ENCODE measurements at places on chromosomes 12 and 14.

DNA sequence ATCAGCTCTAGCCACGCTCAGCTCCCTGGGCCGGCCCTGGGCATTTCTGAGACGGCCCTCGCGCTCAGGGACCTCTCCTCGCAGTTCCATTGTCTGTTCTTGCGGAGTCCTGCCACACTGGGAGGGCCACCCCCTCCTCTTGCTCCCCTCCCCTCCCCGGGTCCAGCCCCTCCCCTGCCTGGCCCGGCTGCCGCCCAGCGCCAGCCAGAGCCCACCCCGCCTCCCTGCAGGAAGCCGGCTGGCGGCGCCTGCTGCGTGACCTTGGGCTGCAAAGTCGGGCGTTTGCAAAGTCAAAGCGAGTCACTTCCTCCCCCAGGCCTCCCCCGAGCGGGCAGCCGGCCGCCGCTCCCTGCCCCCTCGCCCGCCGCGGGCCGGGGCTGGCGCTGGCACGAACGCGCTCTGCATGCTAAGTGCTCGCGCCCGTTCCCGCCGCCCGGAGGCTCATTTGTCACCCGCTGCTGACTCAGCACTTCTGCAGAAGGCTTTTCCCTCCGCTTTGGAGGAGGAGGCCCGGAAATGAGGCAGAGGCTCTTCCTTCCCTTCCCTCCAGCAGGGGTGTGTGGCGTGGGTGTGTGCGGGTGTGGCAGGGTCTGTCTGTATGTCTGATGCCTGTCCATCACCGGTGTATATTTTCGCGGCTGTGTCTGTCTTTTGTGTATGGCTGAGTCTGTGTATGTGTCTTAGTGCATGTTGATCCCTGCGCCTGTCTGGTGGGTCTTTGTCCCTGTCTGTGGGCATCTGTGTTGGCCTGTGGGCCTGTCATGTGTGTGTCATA lies 72.0 kb downstream of the IRF2BPL start:
- peak; percentile 97 for DNase-seq

GRCh38 chr14:99195602-99196309 lies 76.2 kb downstream of the BCL11B start:
- DNase-seq: no peak

GRCh38 chr14:96739200-96739910 lies 57.8 kb upstream of the VRK1 start:
- no peak for DNase-seq

- DNase-seq: no peak
Measured at GRCh38 chr12:89299931-89300330, 52.4 kb downstream of the DUSP6 start.

DNA sequence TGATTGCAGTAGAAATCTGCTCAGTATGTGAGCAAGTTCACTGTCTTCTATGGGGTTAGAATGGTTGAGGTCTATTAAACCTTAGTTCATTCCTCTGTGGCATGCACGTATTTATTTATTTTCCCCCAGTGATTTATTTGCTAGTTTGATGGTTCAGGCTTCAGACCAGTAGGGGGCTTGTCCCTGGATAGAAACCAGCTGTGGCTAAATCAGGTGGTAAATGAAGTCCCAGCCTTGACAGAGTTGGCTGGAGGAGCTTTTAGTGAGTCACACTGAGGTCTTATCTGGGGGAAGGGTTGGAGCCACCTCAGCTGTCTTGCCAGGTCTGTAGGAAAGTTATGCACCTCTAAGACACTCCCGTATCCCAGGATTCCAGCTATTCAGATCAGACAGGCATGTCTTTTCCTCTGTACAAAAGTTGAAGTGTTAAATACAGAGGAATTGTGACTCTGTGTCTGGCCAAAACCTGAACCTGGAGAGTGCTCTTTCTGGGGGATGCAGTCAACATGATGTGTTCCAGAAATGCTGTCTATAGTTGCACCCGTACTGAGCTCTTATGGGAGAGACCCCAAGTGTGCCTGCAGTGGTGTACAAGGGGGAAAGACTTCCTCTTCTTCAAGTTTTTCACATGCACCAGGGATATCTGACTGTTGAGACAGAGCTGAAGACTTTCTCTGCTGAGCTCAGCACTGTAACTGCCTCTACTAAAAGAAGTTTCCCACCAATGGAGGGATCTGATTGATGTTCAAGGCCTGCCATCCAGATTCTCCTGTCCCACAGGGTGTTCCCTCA lies 1322.1 kb downstream of the TMEM121 start:
- DNase-seq: no peak

DNA sequence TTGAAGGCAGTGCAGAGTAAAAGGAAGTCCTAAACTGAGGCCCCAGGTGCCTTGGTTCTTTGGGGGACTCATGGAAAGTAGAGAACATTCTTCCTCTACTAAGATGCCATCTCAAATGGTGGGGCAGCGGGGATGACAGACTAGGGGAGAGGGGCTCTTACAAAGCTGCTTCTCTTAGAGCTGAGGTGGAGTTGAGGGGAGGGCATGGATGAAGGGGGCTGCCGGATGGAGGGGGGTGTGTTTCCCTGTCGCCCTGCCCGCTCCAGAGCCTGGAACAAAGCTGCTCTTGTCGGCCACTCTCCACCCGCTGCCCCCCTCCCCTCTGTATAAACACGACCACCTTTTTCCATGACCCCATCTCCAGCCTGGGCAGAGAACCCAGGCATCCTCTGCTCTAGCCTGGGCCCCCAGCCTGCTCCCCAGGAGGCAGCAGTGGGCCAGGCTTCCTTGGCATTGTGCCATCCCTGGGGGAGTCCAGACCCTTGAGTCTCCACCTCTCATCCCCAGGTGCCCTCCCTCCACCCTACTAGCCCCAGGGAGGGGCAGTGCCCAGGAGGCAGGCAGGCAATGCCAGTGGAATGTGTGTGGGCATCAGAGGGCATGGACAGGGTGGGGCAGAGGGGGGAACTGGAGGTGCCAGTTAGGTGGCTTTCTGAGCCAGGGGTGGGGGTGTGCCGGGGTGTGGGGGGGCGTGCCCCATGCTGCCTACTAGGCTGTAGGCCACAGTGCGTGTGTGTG lies 1.7 kb downstream of the RARG start:
- DNase-seq: no peak

DNA sequence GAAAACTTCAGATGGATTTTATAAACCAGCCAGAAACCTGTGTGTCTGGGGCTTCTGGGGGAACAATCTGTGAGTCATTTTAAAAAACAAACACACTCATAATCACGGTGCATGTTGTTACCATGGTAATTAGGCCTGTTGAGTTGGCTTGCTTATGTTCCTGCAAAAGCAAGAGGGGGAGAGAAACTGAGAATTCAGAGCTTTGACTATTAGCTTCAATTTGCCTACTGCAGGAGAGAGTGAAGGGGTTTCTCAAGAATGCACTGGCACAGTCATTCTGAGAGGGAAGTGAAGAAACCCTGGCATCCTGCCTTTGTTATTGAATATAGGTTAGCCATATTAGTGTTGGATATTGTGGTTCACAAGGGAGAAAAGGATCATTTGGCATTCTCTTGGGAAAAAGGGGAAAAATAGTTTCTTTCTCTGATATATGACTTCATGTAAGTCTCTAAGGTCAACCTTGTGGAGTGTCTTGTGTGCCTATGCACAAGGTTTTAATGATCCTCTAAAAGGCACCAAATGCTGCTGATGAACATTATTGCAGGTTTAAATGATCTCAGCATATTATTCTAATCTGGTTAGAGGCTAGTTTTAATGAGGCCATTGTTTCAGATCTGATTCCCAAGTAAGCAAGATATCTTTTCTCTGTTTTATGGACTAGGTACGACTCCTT lies 12.9 kb downstream of the GNG2 start:
- no peak for DNase-seq

DNA sequence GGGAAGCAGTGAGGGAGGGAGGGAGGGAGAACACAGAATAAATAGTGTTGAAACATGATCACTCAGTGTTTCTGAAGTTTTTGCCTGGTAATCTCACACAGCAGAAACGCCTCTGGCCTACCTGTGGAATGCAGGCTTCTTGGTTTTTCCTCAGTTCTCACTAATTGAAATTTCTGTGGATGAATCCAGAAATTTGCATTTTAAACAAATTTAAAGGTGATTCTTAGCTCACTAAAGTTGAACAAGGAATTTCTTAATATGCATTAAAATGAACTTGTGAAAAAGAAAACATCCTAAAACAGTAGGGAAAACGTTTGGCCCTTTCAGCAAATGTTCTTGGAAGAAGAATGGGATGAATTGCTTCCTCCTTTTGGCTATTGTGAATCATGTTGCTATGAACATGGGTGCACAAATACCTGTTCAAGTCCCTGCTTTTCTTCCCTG lies 1.4 kb downstream of the RNASE9 start:
- no peak for DNase-seq

DNA sequence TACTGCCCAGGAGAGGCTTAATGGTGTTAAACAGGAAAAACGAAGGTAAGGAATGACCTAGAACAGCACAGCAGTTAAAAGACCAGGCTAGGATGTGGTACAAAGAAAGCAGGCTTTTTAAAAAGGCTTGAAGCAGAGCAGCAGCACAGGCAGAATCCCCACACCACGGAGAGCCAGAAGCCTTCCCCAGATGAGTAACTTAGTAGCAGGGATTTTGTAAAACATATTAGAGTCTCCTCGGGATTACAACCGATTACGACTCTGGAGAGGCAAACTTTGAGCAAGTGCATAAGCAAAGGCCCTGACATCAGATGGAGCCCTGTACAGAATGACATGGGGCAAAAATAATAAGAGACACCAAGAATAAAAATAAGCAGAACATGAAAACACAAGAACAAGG lies 37.1 kb upstream of the DHRS4 start:
- no peak for DNase-seq

DNA sequence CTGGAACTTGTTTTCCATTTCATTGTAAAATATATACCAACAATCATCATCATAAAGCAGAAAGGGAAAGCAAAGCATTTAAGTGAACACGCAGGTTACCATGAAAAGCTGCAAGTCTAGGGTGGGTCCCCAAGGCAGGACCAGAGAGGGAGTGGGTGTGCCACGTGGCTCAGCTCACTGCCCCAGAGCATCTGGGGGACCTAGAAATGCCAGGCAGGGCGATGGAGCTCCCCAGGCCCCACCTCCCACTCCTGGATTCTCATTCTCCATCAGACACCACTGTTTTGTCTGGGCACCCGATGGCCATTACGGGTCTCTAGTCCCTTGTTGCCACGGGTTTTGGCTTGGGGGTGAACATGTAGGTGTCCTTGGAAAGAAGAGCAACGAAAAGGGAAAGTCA lies 34.7 kb downstream of the BCL11B start:
- no peak for DNase-seq

- no peak for DNase-seq
Measured at GRCh38 chr12:42957136-42957535, 367.6 kb upstream of the PRICKLE1 start.

DNA sequence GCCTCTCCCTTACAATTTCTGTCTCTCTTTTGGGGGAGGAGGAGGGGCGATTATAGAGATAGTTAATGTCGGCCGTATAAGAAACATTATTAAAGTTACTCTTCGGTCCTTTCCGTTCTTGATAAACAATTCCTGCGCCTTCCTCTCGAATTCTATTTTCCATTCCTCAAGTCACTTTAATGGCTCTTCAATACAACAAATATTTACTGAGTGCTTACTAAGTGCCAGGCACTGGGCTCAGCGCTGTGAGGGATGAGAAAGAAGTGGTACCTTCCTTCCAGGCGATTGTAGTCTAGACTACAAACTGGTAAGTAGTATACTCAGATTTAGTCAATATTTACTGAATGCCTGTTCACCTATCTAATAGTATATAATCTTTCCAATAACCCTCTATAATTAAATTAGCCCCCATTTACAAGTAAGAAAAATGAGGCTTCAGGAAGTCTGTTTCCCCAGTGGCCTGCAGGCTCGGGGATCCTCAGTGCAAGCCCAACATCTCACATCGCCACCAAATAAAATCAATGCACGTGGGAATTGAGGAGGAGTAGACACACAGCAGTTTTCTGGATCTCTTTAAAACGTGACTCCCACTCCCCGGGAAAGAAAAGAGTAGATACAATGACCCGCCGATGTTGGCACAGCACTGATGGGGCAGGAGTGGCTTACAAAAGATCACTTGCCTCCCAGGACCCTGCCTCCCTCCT lies 589 bp upstream of the ZNF219 start:
- peak; percentile 47 for DNase-seq

DNA sequence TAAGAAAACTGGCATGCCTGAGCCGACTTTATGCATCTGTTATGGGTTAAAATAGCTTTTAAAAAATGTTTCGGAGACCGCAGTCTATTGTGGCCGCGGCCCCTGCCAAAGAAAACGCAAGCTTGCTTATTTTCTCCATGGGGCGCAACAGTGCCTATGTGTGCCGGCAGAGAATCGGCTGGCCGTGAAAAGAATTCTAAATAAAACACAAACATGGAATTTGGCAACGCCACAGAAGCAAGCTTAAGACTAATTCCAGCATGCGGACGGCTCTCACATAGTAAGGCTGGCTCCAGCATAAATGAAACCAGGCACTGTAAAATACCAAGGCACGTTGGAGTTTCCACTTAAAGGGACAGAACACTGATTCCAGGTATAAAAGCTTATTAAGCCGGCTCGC lies 56.7 kb downstream of the BCL11B start:
- DNase-seq: no peak

GRCh38 chr12:26554332-26554731 lies 278.7 kb downstream of the ITPR2 start:
- DNase-seq: no peak

DNA sequence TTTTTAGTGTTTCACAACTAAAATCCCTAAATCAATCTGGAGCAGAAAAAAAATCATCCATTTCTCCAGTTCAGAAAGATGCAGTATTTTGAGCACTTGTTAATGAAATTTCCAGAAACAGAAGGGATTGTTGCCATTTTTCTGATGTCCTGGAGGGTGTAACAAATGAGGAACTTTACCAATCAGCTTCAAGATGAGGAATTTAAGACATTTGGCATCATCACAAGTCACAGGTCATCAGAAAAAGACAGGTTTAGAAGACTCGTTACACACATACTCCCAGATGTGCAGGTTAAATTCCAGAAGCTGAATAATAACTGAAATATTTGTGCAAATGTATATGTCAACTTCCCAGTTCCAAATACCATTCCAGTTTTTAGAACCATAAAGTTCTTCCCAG lies 482 bp upstream of the PSMC1 start:
- DNase-seq: no peak

- DNase-seq: no peak
Measured at GRCh38 chr14:91754819-91755218, 22.9 kb upstream of the CATSPERB start.

- peak; percentile 48 for DNase-seq
Measured at GRCh38 chr12:42140901-42141300, 3.8 kb downstream of the GXYLT1 start.

GRCh38 chr12:103109861-103110260 lies 152.4 kb downstream of the ASCL1 start:
- DNase-seq: no peak

DNA sequence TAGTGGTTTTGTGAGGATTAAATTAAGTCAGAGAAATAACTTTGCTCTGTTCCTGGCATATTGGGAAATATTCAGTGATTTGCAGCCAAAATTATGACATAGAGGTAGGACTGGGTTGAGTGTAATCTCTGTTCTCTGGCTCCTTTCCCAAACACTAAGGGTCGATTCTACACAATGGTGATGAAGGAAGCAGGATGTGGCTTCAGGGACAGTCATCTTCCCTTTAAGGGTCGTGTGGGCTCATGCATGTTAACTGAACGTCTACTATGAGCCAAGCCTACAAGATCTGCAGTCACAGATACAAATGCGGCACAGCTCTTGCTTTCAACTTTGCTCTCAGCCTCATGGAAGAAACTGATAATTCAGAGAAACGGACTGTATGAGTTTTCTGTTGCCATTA lies 381.6 kb downstream of the VRK1 start:
- DNase-seq: no peak

- no peak for DNase-seq
Measured at GRCh38 chr12:76153616-76154015, 69.1 kb upstream of the NAP1L1 start.
